AG10803 (cell line): ENCODE measurements at places on chromosomes 12 and 14.

GRCh38 chr12:97151481-97151880 is 244.4 kb downstream of the NEDD1 start:
- no peak for DNase-seq

DNA sequence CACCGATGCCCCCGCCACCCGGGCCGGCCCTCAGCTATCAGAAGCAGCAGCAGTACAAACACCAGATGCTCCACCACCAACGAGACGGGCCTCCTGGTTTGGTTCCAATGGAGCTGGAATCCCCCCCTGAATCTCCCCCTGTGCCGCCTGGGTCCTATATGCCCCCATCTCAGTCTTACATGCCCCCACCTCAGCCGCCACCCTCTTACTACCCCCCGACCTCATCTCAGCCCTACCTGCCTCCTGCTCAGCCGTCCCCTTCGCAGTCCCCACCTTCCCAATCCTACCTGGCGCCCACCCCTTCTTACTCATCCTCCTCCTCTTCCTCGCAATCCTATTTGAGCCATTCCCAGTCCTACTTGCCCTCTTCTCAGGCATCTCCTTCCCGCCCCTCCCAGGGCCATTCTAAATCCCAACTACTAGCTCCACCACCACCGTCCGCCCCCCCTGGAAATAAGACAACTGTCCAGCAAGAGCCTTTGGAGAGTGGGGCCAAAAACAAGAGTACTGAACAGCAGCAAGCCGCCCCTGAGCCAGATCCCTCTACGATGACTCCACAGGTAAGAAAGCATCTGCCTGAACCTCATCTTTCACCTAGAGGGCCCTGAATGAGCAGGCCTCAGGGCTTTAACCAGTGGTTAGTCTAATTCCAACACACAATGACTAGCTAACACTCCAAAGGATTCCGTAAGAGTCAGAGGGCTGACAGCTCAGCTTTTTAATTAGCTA is 851 bp downstream of the YLPM1 start:
- peak; percentile 16 for DNase-seq

DNA sequence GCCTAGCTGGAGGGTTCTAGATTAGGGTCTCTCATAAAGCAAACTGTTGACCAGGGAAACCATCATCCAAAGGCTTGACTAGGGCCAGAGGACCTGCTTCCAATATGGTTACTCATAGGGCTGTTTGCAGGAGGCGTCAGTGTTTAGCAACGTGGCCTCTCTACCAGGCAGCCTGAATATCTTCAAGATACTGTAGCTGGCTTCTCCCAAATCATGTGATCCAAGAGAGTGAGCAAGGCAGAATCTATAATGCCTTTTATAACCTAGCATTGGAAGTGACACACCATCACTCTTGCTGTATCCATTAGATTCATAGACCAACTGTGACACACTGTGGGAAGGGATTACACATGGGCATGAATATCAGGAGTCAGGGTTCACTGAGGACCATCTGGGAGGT is 17.3 kb downstream of the TPH2 start:
- DNase-seq: peak; percentile 64

- DNase-seq: no peak
Measured at GRCh38 chr12:92606956-92607355, 95.8 kb upstream of the PLEKHG7 start.

DNA sequence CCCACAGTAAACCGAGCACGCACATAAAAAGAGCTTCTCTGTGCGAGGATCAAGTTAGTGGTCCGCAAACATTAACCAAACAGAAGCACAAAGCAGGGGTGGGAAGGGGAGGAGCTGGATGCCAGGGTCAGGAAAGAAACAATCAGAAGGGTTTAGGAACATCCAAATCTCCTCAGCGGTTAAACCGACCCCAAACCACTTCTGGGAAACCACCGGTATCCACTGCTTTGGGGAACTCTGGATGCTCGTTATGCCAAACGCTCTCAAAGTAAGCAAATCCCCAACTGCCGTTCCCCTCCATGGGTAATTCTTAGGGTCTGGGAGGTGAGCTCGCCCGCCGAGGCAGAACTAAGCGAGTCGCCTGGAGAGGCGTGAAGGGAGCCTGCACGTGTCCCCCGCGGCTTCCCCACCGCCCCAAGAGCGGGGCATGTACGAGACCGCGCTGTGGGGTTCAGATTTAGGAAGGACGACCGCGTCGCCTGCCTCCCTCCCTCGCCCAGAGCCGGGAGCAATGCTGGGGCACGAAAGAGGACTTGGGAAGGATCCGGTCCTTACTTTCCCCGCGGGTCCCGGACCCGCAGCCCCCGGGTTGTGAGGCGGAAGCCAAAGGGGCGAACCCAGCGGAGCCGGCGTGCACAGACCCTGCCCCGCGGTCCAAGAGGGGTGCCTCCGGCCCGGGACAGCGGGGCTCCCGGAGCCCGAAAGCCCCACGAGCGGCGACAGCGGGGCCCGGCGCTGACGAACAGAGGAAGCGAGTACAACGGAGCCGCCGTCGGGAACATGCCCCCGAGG is 711 bp downstream of the SBNO1 start:
- DNase-seq: no peak

- DNase-seq: no peak
Measured at GRCh38 chr14:92531106-92531873, 17.7 kb downstream of the RIN3 start.

DNA sequence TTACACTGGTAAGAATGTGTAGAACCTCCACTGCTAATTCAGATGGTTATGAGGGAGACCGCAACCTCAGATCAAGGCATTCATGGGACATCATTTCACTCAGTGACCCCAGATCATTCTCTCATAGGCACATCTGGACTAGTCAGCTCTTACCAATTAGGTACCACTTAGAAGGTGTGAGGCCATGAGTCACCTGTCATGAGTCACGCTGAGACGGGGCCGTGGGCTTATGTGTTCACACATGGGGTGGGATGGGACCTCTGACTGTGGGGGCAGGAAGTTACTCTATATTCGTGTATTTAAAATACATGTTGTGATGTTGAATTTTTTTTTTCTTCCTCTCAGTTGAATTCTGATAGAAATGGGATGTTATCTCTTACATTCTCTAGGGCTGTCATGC is 55.9 kb downstream of the CCDC92 start:
- no peak for DNase-seq

DNA sequence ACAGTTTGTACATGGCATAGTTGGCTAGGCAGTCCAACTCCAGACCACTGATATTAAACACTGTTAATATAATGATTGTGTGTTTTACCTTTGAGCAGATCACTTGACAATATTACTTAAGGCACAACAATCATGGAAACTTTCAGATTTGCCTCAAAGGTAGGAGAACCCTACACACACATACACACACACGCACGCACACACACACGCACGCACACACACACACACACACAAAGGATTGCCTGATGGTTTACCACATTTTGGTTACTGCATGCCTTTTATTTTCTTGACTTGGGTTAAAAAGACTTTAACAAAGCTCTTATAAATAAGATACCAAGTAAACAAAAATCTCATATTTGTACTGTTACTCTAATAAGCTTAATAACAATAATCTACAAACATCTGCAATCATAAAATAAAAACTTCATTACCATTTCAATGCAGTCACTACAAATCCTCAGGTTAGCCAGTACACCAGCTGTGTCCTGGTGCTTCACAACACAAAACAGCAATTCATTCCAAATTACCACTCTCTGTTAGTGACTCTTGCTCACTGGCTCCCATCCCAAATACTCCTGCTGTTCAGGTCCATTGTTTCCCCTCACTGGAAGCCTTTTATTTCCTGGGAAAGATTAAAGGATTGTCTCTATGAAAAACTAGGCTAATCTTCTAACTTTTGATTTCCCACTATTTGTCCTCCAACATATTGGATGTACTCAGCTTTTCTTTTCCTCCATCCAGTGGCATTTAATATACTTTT is 175.2 kb upstream of the ATP2B1 start:
- DNase-seq: peak; percentile 41

DNA sequence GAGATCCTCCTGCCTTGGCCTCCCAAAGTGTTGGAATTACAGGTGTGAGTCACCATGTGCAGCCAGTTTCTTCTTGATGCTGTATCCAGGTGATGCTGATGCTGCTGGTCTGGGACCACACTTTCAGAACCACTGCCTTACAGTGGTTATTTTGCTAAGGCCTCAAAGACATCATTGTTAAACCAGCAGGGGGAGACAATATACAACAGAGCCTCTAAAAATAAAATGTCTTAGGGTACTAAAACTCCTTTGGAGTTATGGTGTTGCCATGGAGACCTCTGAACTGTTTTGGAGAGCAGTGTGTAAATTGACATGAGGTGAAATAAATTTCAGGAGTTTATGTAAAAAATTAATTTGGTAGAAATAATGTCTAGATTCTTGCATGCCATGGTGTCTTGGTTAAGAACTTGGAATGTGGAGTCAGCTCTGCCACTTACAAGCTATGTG is 1.1 kb upstream of the ARG2 start:
- DNase-seq: peak; percentile 86

- DNase-seq: no peak
Measured at GRCh38 chr14:58668848-58669480, 31.2 kb downstream of the DACT1 start.

DNA sequence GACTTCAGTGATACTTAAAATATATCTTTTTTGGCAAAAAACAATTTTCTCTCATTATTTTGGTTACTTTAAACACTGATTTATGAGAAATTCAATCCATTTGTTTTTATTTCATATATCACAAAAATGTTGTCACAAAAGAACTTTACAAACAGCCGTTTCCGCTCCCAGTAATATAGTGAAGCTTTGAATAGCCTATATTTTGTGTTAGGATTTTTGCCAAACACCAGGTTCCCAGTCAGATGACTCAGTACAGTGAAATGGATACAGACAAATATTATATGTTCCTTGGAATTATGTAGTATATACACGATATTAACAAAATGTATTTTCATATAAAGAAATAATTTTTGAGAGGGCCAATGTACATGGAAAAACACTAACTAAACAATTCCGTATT is 411.1 kb downstream of the CCER1 start:
- DNase-seq: no peak
